Omental fat pad (tissue), 4 donors: ENCODE measurements at places on chromosomes 2 and 18.

DNA sequence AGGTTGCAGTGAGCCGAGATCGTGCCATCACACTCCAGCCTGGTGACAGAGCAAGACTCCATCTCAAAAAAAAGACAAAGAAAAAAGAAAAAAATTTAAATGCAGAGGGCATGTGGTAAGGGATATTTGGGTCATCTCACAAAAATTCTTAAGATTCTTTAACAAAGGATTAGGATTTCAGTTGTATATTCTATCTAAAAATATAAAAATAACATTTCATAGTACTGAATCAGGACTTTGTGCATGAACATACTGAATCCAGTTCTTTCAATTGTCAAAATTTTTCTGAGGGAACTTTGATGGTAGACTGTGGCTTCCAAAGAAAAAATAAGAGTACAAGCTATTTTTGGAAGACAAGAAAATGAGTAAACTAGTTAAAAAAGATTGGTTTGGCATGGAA is 6.5 kb upstream of the PPP3R1 start:
- DNase-seq: no peak

DNA sequence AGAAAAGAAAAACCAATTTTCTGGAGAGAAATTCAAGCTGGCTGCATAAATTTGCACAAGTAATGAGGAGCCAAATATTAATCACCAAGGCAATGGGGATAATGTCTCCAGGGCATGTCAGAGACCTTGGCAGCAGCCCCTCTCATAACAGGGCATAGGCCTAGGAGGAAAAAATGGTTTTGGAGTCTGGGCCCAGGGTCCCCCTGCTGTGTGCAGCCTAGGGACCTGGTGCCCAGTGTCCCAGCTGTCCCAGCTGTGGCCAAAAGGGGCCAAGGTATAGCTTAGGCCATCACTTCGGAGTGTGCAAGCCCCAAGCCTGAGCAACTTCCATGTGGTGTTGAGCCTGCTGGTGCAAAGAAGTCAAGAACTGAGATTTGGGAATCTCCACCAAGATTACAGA is 57.1 kb downstream of the SCN7A start:
- no peak for DNase-seq

- DNase-seq: no peak
These were observed 88.1 kb upstream of the SEC11C start for GRCh38 chr18:59051470-59052165.

DNA sequence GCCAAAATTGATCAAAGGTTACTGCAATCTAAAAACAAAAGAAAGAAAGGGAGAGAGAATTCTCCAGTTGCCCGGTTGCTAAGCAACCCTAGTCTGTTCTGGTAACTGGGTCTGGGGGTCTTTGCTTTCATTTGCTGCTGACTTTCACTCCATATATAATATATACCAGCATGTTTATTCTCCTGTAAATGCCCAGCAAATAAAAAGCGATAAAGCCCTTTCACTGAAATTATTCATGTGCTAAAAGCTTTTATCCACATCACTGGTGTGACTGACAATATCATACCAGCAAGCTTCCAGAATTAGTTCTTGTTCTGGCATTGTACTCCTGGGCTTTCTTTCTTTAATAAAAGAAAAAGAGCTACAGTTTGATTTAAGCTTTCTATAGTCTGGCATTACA is 75.5 kb upstream of the ST8SIA3 start:
- no peak for DNase-seq
